Brain pericyte (primary cell): ENCODE measurements at places on chromosomes 4 and X.

DNA sequence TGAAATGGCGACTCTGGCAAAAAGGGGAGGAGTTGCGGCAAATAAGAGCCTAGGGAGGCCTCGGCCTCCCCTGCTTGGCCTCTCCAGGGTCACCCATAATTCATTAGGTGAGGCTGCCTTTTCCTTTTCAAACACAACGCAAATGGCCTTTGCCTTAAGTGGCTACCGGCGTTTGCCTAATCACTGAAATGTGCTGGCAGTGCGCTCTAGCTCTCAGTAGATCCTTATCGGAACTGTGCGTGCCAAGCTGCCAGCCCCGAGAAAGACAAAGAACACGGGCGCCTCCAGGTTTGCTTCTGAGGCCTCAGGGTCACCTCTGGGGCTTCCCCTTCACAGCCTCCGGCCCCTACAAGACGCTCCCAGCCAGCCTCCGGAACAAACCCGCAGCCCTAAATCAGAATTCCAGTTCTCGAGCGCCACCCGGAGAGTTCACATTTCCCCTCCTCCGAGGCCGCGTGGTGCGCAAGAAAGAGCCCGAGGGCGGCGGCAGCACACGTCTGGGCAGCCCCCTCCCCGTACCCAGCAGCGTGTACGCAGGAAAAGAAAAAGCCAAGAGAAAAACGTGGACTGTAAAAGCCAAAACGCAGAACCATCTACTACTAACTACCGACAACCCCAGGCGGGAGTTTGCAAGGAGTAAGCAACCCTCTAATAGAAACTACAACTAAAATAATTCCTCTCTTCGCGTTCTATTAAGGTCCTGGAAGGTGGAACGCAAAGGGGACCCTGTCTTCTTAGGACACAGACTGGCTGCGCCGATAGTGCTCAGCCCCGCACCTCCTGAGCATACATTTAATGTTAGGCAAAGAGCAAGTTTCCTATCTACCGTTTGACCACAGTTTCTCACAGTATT, 76.5 kb upstream of the BCOR start:
- DNase-seq: no peak

DNA sequence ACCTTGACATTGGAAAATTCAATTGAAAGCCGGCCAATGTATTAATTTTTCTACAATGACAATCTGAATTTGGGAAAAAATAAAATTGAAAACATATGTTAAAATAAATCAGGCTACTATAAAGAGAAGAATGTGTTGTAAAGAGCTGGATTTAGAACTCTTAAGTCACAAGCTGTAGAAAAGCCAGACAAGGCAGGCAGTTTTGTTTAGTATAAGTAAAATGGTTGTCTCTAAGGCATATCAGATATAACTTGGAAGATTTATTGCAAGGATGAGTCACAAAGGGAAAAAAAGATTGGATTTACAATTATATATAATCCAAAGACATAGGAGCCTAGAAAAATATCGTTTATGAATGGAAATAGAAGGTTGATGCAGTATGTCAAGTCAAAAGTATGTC, 549.1 kb upstream of the EPHA5 start:
- DNase-seq: no peak

DNA sequence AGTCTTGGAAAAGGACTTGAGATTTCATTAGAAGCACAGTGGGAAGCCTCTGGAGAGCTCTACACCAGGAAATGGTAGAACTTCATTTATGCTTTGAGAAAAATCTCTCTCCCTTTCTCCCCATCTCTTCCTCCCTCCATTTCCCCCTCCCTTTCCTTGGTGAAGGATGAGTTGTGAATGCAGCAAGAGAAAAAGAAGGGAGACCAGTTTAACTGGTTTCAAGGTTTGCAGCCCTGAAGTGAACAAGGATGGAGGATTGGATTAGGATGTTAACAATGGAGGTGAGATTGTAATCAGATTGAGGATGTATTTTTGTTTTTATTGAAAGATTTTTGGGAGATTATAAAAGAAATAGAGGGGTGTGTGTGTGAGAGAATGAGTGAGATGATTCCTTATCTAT, 99.5 kb downstream of the ANK2 start:
- DNase-seq: no peak

DNA sequence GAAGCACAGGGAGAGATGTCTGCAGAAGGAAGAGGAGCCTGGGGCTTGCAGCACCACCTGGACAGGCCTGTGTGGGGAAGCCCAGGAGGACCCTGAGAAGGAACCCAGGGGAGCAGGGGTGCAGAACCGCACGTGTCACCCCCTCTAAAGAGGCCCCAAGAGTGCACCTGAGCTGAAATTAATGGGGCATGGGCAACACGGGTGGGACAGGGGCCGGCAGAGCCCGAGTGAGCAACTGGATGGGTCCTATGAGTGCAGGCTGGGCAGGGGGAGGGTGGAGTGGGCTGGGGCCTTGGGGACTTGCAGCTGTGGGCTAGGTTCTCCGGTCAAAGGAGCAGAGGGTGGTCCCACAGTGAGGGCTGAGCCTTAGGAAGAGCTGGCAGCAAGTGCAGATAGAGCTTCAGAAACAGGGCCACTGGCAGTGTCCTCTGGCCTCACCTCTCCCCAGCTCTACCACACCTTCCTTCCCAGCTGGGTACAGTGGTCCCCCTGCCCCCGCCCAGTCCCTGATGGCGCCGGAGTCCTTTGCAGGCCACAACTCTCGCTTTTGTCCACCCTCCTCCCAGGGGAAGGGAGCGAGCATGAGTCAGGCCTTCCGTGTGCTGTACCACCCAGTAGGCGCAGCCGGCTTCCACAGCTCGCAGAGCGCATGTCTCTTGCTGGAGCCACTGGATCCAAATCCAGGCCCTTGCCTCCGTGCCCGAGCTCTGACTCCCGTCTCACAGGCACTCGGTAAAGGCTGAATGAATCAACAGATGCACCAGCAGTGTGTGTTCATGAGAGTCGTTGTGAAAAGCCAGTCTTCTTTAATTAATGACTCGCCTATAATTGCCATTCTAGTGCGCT, 131.6 kb downstream of the HMX1 start:
- no peak for DNase-seq

DNA sequence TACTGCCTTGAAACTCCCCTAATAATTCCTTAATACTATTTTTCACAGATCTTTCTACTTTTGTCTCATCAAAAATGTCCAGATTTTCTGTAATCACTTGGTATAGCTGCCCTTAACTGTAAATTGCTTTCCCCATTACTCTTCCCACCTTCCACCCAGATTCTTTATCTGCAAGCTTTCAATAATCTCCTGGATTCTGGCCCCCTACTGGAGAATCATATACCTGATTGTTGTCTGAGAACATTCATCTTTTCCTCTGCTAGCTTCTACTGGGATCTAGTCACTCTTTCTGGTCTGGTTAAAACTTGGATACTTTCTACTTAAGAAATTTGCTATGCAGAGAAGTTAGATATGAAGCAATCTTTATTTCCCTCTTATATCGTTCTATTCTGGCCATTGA, 552.6 kb downstream of the PCDH19 start:
- DNase-seq: no peak

GRCh38 chr4:83252782-83253405, 31.7 kb downstream of the COQ2 start:
- no peak for DNase-seq

- no peak for DNase-seq
These were observed 107.8 kb upstream of the FMR1 start for GRCh38 chrX:147803948-147804347.

GRCh38 chrX:64186974-64187761, 18.3 kb downstream of the AMER1 start:
- no peak for DNase-seq

GRCh38 chr4:141786946-141787345, 150.6 kb downstream of the IL15 start:
- no peak for DNase-seq

DNA sequence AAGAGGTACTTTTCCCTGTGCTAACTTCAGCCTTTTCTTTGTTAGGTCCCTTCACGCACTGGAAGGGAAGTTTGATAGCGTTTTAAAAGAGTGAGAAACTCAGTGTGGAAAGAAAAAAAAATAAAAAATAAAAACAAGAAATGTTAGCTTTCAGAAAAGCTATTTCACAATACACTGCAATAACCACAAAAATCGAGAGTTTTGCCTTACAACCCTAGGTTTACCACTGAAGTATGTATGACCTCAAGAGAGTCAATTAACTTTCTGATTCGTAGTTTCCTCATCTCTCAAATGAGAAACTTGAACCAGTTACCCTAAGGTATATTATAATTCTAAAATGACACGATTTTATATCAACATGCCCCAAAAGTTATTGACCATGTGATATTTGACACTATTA, 93.9 kb upstream of the JADE1 start:
- DNase-seq: no peak

- no peak for DNase-seq
These were observed 61.6 kb downstream of the KIT start for GRCh38 chr4:54719378-54719777.

GRCh38 chrX:149950681-149951080, 12.4 kb upstream of the EOLA2 start:
- no peak for DNase-seq

DNA sequence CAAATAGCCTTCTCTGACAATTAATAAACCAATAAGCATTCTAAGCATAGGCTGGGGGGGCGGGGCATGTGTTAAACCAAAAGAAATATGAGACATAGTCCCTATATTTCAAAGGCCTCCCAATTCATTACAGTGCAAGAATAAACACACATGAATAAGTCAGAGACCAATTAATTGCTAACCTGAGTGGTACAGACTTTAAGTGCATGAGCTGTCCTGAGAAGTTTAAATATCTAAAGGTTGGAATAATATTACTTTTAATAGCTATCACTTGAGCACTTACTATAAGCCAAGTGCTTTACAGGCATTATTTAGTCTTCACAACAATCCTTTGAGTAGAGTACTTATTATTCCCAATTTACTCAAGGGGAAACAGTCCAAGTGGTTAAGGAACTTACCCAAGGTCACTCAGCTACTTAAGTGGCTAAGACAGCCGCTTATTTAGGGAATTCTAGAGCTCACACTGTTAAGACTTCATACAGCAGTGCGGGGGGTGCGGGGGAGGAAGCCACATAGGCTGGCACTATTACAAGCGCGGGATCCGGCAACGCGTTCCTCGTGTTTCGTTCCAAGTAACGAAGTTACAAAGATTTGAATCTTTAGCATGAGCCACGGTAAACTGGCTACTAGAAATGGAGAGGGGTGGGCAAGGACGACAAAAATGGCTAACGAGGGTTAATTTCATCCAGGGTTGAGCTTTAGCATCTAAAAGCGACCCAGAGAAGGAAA, 1.4 kb downstream of the THOC2 start:
- DNase-seq: no peak

DNA sequence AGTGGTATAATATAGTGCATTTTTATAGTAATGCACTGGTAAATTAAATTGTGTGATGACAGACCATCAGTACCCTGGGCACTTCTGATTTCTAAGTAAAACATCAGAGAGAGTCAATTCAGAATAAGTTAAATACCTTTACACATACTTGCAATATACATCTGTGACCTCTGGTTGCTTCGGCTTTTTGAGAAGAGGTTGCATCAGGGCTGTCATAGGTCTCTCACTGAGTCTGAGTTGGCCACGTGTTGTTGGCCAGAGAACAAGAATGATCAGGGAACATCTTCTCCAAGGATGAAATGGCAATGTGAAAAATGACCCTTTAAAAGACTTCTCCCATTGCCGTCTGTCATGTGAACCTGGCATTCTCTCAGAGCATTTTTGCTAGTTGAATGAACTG, 36.9 kb upstream of the PUDP start:
- no peak for DNase-seq

- no peak for DNase-seq
These were observed 379.5 kb upstream of the MAD2L1 start for GRCh38 chr4:120446051-120446567.

DNA sequence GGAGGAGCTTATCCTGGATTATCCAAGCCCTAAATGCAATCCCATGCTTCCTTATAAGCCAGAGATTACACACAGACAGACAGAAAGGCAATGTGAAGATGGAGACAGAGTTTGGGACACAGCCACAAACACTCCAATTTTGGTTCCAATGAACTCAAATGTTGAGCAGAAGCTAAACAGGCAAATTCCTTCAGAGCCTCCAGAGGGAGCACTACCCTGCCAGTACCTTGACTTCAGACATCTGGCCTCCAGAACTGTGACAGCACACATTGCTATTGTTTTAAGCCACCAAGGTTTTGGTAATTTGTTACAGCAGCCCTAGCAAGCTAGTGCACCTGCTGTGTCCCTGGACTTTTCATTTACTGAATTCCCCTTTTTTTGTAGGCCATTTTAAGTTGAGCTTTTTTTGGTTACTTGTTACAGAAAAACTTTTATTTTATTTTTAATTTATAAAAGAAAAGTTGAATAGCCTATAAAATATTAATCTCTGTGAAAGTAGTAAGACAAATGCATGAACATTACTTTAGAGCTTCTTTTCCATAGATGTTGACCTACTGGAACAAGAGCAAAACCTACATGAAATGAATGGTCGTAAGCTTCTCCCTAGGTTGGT, 33.4 kb upstream of the SRD5A3 start:
- no peak for DNase-seq

- no peak for DNase-seq
These were observed 7.2 kb downstream of the NR0B1 start for GRCh38 chrX:30301963-30302362.

DNA sequence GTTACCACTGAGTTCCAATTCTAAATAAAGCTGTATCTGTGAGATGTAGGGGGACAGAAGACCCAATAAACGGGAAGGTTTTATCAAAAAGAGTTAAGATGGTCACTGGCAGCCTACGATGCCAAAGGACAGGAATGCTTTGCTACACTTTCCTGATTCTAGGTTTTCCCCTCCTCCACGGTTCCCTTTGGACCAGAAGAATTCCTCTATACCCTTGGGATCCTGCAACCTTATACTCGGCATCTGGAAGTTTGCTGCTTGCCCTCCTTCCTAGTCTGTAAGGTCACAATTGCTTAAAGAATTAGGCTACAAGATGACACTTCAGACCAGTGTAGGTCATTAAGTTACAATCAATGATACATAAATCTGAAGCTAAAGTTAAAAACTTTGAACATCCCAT, 64.3 kb downstream of the SCML2 start:
- no peak for DNase-seq

DNA sequence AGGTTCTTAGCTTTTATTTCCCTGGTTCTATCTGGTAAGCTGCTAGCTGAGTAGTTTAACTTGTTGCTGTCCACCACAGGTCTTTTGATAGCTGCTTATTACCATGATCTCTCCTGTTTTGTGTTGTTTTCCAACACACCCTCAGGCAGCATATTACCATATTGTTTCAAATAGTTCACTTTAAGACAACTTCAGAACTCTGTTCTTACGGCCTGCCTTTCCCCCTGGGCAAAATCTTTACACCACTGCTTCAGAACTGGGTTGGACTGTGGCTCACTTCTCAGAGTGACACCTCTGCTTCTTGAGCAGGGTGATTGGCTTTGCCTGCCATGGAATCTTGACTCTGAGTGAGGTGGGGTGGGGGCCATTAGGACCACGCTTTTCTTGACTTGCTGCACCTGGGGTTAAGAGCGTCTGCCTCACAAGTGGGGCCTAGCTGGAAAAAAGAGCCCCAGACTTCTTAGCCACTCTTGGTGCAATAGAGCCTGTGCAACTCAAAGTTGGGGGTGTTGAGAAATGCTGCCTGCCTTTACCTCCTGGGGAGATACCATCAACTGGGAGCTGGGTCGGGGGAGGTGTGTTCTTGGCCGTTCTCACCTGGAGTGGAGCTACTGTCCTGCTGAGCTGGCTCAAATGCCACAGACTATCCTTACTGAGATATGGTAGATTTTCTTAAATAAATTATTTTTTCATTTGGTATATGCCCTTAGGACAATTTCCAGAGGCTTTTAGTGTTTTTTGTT, 23.4 kb downstream of the USP9X start:
- DNase-seq: no peak
